ENCODE measurements at places on chromosomes 1 and 21.

DNA sequence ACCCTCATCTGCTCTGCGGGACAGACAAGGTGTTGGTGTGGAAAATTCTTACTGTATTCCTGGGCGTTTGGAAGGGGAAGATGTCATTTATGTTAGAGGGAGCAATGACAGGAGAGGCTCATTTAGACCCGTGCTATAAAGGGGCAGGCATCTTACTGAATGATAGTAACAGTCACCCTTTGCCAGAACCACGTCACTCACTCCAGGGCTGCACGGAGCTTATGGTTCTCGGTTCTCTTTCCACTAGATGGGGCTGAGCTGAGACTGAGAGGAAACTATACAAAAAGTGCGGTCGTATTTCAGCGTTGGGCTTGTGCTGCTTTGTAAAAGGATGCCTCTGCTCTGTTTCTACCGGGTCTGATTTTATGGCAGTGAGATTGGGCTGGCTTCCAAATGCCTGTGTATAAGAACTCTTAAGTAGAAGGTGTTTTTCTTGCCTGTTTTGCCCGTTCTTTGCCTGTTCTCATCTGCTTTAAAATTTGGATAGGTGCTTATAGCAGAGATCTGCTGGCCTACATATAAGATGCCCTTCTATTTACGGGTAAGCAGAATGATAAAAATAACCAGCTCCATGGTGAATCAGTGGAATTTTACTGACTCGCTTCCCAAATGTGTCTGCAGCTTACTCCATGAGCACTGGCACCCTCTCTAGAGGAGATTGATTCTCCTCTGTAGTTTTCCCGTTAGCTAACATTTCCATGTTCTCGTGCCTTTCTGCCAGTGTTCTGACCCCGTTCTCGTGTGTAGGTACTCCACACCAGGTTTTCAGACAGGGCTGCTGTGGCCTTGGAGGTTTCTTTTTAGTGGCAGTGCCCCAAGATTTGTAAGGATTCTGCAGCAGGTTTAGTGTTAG lies 55.9 kb downstream of the MRPS6 start:
- H3K4me1 ChIP-seq, result peaks cover 8% of the 10 kb centered on the region
- no peaks in the 10 kb centered on the region for H3K27me3 ChIP-seq
- no peak overlapping the region for H3K27ac ChIP-seq
- DNase-seq, result no peak
- peaks cover 4% of the 10 kb centered on the region for H3K36me3 ChIP-seq

- H3K27ac ChIP-seq, result no peak overlapping the region
- no peaks in the 10 kb centered on the region for H3K36me3 ChIP-seq
These were observed 72.4 kb upstream of the BCAR3 start for GRCh38 chr1:93753791-93754763.

DNA sequence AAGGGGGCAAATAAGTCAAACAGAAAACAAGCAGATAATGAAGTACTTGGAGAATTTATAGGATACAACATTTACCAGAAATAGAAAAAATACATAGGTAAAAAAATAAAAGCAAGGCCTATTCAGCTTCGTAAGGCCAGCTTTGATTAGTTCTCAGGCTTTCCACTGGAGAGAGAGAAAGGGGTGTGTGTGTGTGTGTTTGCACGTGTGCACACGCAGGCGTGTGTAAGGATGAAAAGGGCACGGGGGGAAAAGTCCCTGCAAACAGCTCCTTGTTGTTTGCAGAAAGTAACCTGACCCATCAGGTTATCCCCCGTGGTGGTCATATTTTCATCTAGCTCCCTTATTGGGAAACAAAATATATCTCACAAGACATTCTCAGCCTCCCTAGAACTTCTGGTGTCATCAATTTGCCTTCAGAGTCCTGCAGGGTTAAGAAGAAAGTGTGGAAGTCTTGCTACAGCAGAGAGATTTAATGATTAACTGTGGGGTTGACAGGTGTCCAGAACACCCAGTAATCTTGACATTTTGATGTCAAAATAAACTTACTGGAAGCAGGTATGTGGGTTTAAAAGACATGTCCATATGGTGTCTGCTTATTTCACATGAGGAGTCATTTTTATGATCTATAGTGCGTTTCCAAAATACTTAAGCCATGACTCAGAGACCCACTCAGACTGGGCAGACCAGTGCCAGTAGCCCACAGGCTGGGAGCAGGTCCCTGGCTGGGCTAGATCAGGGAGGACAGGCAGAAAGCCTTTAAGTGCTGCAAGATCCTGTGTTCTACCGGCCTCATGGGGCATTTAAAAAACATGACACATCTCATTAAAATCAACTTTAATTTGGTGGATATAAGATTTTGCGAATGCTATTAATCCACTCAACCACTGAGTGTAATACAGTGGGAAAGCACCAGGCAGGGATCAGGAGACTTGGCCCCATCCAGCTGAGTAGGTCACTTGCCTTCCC lies 487.6 kb upstream of the CAMK1G start:
- H3K27me3 ChIP-seq, result no peaks in the 10 kb centered on the region
- no peaks in the 10 kb centered on the region for H3K36me3 ChIP-seq
- H3K4me3 ChIP-seq, result no peak overlapping the region
- H3K4me1 ChIP-seq, result no peaks in the 10 kb centered on the region

DNA sequence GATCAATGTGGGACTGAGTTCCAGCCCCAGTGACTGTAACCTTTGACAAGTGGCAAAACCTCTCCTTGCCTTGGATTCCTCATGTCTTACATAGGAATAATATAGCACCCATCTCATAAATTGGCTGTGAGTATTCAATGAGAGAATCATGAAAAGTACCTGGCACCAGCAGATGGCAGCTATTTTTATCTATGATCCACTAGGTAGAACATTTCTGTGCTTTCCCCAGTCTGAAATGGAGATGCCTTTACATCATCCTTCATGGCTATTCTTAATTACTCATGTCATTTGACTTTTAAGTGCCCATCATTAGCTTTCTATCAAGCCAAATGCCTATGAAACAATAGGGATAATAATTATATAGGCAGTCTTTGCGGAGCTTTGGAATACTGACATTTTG lies 130.1 kb downstream of the TGFB2 start:
- no peak overlapping the region for H3K4me3 ChIP-seq
- DNase-seq, result no peak
- no peaks in the 10 kb centered on the region for H3K4me1 ChIP-seq
- H3K27ac ChIP-seq, result no peak overlapping the region

DNA sequence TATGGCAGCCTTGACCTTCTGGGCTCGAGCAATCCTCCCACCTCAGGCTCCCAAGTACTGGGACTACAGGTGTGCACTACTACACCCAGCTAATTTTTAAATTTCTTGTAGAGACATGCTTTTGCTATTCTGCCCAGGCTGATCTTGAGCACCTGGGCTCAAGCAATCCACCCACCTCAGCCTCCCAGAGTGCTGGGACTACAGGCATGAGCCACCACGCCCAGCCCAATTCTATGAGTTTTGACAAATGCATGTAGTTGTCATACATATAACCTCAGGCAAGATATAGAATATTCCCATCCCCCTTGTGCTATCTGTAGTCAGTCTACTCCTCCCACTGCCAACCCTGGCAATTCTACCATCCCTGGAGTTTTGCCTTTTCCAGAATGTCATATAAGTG lies 38.7 kb upstream of the TTC22 start:
- H3K27ac ChIP-seq, result no peak overlapping the region
- H3K36me3 ChIP-seq, result no peaks in the 10 kb centered on the region
- H3K4me1 ChIP-seq, result peaks cover 2% of the 10 kb centered on the region
- DNase-seq, result no peak
- H3K4me3 ChIP-seq, result no peak overlapping the region

GRCh38 chr1:210857705-210858104 lies 276.2 kb downstream of the KCNH1 start:
- H3K27me3 ChIP-seq, result no peaks in the 10 kb centered on the region
- no peaks in the 10 kb centered on the region for H3K4me1 ChIP-seq
- H3K36me3 ChIP-seq, result no peaks in the 10 kb centered on the region
- H3K27ac ChIP-seq, result no peak overlapping the region

- H3K4me1 ChIP-seq, result no peaks in the 10 kb centered on the region
- no peak for DNase-seq
- H3K27ac ChIP-seq, result no peak overlapping the region
- no peaks in the 10 kb centered on the region for H3K27me3 ChIP-seq
- no peak overlapping the region for H3K4me3 ChIP-seq
- no peaks in the 10 kb centered on the region for H3K36me3 ChIP-seq
These were observed 434.0 kb downstream of the PLA2G4A start for GRCh38 chr1:187262731-187263130.

DNA sequence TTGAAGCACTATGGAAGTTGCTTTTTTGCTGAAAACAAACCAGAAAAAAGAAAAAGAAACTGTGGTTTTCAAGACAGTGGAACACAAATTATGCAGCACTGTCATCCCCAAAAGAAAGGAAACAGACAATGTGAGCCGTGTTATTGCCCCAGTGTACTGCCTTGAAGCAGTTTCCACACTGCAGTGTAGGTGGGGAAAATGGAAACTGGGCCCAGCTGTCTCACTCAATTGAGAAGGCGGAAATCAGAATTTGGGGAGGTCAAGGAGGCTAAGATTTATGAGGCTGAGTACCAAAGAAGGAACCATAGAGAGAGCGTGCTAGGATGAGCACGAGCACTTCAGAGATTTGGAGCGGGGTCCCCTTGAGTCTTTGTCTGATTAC lies 55.5 kb downstream of the MPZL1 start:
- H3K27ac ChIP-seq, result no peak overlapping the region
- H3K4me3 ChIP-seq, result no peak overlapping the region
- no peaks in the 10 kb centered on the region for H3K27me3 ChIP-seq

GRCh38 chr1:28313702-28314546 lies 14.9 kb upstream of the MED18 start:
- no peaks in the 10 kb centered on the region for H3K4me1 ChIP-seq
- H3K27ac ChIP-seq, result no peak overlapping the region
- no peak for DNase-seq
- H3K4me3 ChIP-seq, result no peak overlapping the region
- no peaks in the 10 kb centered on the region for H3K27me3 ChIP-seq

GRCh38 chr1:247113094-247113497 lies 8.9 kb upstream of the ZNF669 start:
- peaks cover 4% of the 10 kb centered on the region for H3K27me3 ChIP-seq
- H3K36me3 ChIP-seq, result no peaks in the 10 kb centered on the region
- no peak overlapping the region for H3K27ac ChIP-seq
- H3K4me3 ChIP-seq, result no peak overlapping the region
- H3K4me1 ChIP-seq, result no peaks in the 10 kb centered on the region

GRCh38 chr21:29719521-29719920 lies 220.3 kb downstream of the GRIK1 start:
- H3K36me3 ChIP-seq, result no peaks in the 10 kb centered on the region
- H3K4me1 ChIP-seq, result no peaks in the 10 kb centered on the region
- no peak overlapping the region for H3K27ac ChIP-seq
- H3K27me3 ChIP-seq, result no peaks in the 10 kb centered on the region
- no peak overlapping the region for H3K4me3 ChIP-seq
- no peak for DNase-seq

- no peak for DNase-seq
- no peaks in the 10 kb centered on the region for H3K4me1 ChIP-seq
These were observed 51.1 kb downstream of the KCNK1 start for GRCh38 chr1:233664804-233665574.

DNA sequence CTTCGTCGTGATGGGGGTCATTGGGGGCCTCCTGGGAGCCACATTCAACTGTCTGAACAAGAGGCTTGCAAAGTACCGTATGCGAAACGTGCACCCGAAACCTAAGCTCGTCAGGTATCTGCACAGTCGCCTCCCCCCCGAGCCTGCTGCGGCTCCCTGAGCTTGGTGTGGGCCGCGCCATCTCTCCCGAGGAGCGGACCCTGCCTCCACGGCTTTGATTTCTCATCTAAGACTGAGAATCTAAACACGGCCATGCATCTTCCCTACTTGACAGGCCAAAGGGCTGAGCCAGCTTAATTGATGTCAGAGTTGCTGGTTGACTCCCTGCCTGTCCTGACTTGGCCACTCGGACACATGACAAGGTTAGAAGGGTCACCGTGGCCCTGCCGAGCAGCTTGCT lies 19.1 kb downstream of the NPPA start:
- peaks cover 42% of the 10 kb centered on the region for H3K36me3 ChIP-seq
- no peak for DNase-seq
- H3K27ac ChIP-seq, result no peak overlapping the region
- H3K4me1 ChIP-seq, result no peaks in the 10 kb centered on the region
- H3K4me3 ChIP-seq, result no peak overlapping the region

GRCh38 chr1:90614872-90615271 lies 102.2 kb downstream of the BARHL2 start:
- H3K27me3 ChIP-seq, result no peaks in the 10 kb centered on the region
- H3K27ac ChIP-seq, result no peak overlapping the region
- H3K4me3 ChIP-seq, result no peak overlapping the region
- no peaks in the 10 kb centered on the region for H3K36me3 ChIP-seq

DNA sequence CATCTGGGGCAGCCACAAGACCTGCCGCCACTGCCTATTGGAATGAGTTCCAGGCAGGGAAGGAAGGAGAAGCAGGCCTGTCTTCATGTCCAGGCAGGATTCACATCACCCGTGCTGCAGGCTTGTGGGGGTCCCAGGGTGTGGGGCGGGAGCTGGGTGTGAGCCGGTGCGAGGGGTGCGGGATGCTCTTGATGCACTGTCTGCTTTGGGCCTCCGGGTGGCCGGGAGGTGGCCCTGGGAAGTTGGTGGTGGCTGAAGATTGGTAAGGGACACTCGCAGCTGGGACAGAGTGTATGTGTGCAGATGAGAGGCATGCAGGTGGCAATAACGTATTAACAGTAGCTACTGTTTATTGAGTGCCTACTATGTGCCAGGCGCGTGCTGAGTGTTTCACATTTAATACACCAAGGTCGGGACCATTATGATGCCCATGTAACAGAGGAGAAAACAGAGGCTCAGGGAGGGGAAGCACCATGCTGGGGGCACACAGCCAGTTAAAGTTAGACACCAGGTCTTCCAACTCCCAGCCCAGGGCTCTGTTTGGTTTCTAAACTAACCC lies 3.3 kb downstream of the CROCC start:
- peaks cover 6% of the 10 kb centered on the region for H3K36me3 ChIP-seq
- no peaks in the 10 kb centered on the region for H3K4me1 ChIP-seq
- no peak overlapping the region for H3K27ac ChIP-seq
- H3K27me3 ChIP-seq, result no peaks in the 10 kb centered on the region
- no peak overlapping the region for H3K4me3 ChIP-seq

DNA sequence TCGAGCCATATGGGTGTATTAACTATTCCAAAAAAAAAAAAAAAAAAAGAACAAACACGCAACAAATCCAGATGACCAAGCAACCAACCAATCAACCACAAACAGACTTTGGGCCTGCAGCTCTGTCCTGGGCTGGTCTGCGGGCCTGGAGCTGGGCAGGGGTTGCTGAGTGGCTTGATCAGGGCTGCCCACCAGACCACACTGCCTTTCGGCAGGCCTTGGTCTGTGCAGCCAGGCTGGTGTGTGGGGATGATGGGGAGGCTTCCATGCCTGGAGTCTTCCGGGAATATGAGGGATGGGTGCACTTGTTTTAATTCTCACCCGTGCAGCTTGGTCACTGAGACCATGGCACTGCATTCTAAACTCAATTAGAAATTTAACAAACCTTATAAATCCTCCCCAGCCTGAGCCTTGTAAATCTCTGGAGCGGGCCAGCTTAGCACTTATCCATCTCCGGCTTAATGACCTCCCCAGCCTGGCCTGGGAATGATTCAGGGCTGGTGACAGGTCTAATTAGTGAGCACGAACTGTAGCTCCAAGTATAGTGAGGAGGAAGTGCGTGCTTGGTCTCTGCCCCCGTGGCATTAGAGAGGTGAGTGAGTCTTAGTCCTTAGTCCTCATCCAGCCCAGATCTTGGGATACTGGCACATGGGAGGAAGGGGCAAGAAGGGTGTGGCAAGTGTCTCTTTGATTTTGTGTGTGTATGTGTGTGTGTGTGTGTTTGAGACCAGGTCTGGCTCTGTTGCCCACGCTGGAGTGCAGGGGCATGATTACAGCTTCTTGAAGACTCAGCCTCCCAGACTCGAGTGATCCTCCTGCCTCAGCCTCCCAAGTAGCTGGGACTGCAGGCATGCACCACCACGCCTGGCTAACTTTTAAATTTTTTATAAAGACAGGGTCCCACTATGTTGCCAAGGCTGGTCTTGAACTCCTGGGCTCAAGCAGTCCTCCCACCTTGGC lies 74.6 kb upstream of the CSF3R start:
- H3K4me1 ChIP-seq, result no peaks in the 10 kb centered on the region
- H3K27me3 ChIP-seq, result no peaks in the 10 kb centered on the region
- H3K36me3 ChIP-seq, result no peaks in the 10 kb centered on the region
- no peak for DNase-seq
- no peak overlapping the region for H3K4me3 ChIP-seq

All from iPS DF 6.9 (cell line).